Suppressor macrophage treated with lipopolysaccharide for 1 hour (primary cell): ENCODE measurements at places on chromosomes 12 and 14.

- DNase-seq, result no peak
Observed at GRCh38 chr12:70920251-70920851, at the start of gene PTPRR. TSS of gene PTPRR (minus strand) at chr12:70920738. CDS start at chr12:70920390, 348 bp downstream.

DNA sequence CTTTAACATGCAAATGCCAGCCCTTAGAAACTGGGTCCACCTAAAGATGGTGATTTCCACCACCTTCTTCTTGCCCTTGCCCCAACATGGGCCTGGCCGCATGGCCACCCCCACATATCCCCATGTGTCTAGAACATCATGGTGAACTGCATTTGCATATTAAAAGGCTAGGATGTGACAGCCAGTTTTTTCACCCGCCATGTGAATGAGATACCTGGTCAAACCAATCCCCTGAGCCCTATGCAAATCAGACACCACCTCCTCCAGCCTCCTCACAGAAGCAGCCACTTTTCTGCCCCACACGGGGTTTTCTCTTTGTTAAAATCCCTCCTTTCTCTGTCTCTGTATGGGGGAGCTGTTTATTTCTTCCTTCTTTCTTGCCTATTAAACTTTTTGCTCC lies 1322.5 kb downstream of the FSCB start:
- DNase-seq, result no peak

DNA sequence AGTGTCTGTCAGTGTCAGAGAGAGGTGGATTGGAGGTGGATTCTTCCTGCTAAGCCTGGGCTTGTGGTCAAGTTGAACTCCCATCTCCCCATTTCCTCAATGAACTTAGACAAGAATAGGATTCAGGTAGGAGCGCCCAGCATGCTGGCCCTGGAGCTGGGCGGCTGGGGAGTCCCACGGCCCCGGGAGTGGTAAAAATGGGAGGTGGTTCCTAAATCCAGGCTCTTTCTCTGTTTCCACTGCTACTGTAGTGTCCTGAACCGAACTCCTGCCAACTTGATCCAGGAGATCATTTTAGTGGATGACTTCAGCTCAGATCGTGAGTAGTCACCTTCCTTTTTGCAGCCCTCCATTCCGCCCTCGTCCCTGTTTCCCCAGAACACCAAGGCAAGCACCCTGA lies 65.1 kb downstream of the GALNT16 start:
- no peak for DNase-seq

DNA sequence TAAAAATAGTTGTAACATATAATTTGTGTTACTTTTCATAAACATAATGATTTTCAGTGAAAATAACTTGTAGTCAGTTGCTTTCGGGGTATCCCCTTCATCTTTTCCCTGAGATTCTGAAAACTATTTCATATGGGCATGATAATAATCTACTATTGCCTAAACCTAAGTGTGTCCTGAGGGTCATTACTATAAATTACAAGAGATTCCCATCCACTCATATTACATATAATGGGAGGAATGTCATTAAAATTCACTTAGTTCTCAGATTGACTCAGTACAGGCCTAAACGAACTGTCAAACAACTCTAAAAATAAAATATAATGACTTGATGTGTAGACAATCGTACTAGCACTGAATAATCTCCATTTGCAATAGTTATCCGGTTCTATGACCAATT lies 72.7 kb downstream of the PTPRR start:
- DNase-seq, result no peak

GRCh38 chr12:34287437-34287836 lies 265.1 kb downstream of the ALG10 start:
- DNase-seq, result no peak

DNA sequence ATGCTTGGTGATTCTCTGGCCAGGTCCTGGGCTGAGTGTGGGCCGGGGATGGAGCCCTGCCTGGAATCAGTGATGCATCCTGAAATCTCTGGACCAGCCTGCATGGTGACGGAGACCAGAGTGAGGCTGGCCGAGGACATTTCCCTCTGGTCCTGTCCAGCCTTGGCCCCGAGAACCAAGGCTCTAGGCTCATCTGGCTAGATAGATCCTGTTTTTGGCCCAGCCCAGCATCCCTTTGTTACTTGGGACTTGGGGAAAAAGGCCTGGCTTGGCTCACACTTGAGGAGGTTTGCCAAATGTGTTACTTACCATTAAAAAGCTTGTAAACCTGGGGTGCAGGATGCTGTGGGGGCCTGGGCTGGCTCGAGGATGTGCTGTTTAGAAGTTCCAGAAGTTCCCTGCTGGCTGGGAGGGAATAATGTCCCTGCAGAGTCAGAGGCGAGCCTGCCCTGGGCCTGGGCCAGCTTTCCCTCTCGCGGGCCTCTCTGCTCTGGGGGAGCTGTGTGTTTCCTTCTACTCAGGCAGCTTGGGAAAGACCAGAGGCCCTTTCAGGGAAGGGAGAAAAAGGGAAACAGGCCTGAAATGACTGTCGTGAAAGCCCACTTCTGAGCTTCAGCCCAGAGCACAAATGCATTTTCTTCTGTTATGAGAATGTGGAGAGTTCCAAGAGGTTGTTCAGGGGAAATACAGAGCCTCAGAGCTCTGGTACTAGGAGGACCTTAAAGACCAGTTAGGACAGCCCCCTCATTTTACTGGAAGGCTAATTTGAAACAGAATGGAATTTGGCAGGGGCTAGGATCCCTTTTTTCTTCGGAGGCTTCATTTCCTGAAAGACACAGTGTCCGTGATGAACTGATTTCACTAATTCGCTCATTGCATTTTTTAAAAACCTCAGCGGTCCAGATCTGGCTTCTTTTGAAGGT lies 47.2 kb upstream of the CTDSP2 start:
- peak; percentile 94 for DNase-seq

- DNase-seq, result no peak
Observed at GRCh38 chr12:41514907-41515306, 326.8 kb downstream of the PDZRN4 start.

DNA sequence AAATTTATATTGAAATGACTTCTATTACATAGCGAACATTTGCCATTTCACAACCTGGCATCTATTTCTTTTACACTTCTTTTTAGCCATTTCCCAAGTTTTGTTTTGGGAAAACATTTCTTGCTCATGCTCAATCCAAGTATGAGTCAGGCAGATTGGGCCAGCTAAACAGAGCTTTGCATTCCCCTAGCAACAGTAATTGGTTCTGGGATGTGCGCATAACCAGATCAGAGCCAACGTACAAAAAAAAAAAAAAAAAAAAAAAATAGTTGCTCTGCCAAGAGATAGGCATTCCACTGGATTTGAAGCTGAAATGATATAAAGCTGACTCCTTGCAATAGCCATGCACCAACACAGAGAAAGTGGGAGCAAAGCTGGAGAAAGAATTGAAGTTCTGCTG lies 37.5 kb downstream of the PLCZ1 start:
- no peak for DNase-seq

GRCh38 chr12:82458101-82458500 lies 99.8 kb downstream of the METTL25 start:
- DNase-seq, result no peak
